ENCODE measurements at places on chromosomes 3 and 15.
A peak's percentile ranks its signal among the peaks of the same experiment; 100 is the strongest.

DNA sequence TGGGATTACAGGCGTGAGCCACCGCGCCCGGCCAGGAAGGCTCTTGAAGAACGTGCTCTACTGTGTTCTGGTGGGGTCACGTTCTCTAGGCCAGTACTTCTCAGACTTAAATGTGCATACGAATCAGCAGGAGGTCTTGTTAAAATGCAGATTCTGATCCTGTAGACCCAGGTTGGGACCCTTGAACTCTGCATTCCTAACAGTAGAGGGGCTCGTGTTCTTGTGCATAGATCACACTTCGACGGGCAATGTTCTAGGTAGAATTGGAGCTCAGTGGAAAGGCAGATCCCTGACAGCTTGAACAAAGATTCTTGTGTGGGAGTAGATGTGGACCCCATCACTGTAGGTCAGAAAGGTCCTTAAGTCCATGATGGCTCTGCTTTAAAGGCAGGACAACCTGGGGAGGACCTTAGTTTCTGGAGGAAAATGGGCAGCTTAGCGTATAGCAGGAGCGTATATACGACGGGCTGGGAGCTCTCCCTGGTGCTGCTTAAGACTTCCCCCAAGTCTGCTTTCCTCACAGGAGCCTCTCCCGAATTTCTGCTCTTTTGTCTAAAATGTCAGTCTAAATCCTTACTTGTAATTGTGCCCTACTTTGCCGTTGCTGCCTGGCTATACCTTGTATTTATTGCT, 16.9 kb upstream of the FAM81A start:
- DNase-seq = peak; percentile 46

- DNase-seq = no peak
These were observed 5.3 kb downstream of the ATP1B3 start for GRCh38 chr3:141881702-141882101.

- no peak for DNase-seq
These were observed 247.8 kb upstream of the FEZF2 start for GRCh38 chr3:62621176-62621575.

DNA sequence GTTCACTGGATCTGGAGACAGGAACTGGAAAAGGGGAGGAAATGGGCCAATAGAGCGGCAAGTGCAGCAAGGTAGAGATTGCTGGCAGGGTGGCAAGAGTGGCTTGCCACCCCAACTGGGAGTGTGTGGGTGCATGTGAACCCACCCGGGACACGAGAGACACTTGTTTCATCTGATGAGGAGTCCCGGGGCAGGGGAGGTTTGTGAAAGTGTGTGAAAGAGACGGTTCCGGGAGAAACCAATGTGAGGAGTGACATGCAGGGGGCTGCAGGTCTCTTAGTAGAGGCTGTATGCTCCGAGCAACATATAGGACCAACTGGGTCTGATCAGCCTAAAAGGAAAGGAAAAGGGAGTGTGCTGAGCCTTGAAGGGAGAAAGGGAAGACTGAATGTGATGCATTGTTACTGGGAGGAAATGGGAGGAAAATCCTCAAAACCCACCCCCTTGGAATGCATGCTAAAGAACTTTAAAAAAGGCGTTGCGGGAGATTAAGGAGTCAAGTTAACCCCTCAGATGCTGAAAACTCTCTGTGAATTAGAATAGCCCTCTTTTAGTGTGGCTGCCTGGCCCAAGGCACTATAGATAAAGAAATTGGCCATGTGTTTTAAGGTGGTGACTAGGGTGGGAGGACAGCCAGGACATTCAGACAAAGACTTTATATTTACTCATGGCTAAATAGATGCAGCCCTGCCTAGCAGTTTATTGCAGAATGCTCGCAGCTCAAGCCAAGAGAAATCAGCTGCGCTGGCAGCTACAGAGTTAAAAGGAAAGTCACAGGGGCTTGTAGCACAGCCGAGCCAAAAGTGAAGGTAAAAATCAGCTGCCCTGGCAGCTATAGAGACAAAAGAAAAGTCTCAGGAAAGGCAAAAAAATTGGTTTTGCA, 9.1 kb upstream of the SLC9C1 start:
- DNase-seq = peak; percentile 8

GRCh38 chr3:197428117-197428801, 127.5 kb downstream of the BDH1 start:
- no peak for DNase-seq
